Aorta (tissue), 5 donors: ENCODE measurements at places on chromosomes 5 and 9. TPM values are rescaled to one million over a fixed set of nuclear protein-coding genes. Genes with fewer than 3 reads are reported as not detected.
A peak's percentile ranks its signal among the peaks of the same experiment; 100 is the strongest.

DNA sequence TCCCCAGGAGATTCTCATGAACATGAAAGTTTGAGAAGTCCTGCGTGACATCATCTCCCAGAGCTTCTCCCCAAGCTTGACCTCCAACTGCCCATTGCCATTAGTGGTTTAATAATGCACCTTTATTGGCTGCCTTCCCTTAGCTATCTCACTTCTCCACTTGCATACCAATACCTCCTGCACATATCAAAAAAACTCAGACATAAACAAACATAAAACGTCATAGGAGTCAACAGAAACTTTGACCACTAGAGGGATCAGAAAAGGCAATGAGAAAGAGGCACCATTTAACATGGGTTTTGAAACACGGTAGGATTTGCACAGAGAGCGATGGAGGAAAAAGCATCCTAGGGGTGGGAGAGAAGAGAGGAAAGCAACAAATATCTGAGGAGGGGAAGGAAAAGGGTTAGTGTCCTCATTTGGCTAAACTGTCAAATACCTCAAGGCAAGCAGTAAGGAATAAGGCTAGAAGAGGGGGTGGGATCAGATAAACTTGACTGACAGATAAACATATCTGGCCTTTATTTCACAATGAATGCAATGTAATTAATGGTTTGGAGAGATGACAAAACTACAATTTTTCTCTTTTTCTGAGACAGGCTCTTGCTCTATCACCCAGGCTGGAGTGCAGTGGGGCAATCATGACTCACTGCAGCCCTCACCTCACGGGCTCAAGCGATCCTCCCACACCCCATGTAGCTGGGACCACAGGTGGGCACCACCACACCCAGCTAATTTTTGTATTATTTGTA is 27.0 kb downstream of the GNAQ start:
- H3K36me3 ChIP-seq, result no peaks in the 10 kb centered on the region
- no peaks in the 10 kb centered on the region for H3K4me1 ChIP-seq
- H3K27me3 ChIP-seq, result no peaks in the 10 kb centered on the region
- H3K4me3 ChIP-seq, result no peak overlapping the region

DNA sequence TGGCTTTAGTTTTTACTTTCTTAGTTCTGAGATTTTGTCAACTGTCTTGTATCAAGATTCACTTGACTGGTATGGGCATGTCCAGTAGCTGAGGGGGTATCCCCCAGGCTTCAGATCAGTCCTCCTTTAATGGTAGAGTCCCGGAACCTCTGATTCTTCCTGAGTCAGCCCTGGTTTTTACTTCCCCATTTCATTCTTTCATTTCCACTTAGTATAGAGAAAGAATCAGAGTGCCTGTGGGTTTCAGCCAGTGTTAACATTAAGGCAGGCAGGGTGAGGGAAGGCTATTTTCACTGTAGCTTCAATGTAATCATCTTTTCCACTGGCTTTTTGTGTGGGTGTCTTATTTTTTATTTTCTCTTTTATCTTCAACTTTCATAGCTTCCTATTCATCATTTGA is 8.3 kb upstream of the COMMD10 start:
- no peak for DNase-seq
- H3K36me3 ChIP-seq, result no peaks in the 10 kb centered on the region
- H3K27me3 ChIP-seq, result no peaks in the 10 kb centered on the region
- H3K27ac ChIP-seq, result no peak overlapping the region

- no peak overlapping the region for H3K4me3 ChIP-seq
- H3K36me3 ChIP-seq, result no peaks in the 10 kb centered on the region
- H3K4me1 ChIP-seq, result no peaks in the 10 kb centered on the region
- H3K27ac ChIP-seq, result no peak overlapping the region
- no peak for DNase-seq
Observed at GRCh38 chr9:72907421-72907820, 45.4 kb downstream of the ALDH1A1 start.

- H3K27me3 ChIP-seq, result no peaks in the 10 kb centered on the region
- no peak for DNase-seq
- no peaks in the 10 kb centered on the region for H3K4me1 ChIP-seq
- no peaks in the 10 kb centered on the region for H3K36me3 ChIP-seq
- H3K27ac ChIP-seq, result no peak overlapping the region
Observed at GRCh38 chr5:61290791-61291210, 41.3 kb upstream of the ZSWIM6 start.

GRCh38 chr5:58025809-58026208 is 434.1 kb downstream of the PLK2 start:
- H3K27me3 ChIP-seq, result no peaks in the 10 kb centered on the region
- no peak overlapping the region for H3K27ac ChIP-seq
- H3K36me3 ChIP-seq, result no peaks in the 10 kb centered on the region
- peaks cover 5% of the 10 kb centered on the region for H3K4me1 ChIP-seq

- H3K4me3 ChIP-seq, result no peak overlapping the region
- no peak overlapping the region for H3K27ac ChIP-seq
- DNase-seq, result no peak
- H3K27me3 ChIP-seq, result no peaks in the 10 kb centered on the region
- no peaks in the 10 kb centered on the region for H3K36me3 ChIP-seq
Observed at GRCh38 chr9:8660383-8660782, 860.8 kb upstream of the DMAC1 start.

DNA sequence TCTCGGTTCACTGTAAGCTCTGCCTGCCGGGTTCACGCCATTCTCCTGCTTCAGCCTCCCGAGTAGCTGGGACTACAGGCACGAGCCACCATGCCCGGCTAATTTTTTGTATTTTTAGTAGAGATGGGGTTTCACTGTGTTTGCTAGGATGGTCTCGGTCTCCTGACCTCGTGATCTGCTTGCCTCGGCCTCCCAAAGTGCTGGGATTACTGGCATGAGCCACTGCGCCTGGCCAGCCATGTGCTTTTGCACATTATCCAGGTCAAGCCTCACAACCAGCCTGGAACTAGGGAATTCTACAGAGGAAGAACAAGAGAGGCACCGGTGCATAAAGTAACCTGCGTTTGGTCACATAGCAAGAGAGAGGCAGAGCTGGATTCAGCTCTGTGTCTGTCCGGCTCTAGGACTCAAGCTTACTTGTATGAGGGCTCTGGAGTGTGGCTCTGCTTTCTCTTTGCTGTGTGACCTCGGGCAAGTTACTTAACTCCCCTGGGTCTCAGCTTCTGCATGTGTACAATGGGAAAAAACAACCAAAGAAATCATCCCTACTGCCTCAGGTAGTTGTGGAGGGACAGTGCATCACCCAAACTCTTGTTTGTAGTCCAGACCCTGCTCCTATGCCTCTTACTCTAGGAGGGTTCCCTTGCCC is 6.3 kb downstream of the FGF18 start:
- no peaks in the 10 kb centered on the region for H3K36me3 ChIP-seq
- H3K27me3 ChIP-seq, result no peaks in the 10 kb centered on the region
- no peak overlapping the region for H3K4me3 ChIP-seq
- no peak overlapping the region for H3K27ac ChIP-seq
- H3K4me1 ChIP-seq, result no peaks in the 10 kb centered on the region

DNA sequence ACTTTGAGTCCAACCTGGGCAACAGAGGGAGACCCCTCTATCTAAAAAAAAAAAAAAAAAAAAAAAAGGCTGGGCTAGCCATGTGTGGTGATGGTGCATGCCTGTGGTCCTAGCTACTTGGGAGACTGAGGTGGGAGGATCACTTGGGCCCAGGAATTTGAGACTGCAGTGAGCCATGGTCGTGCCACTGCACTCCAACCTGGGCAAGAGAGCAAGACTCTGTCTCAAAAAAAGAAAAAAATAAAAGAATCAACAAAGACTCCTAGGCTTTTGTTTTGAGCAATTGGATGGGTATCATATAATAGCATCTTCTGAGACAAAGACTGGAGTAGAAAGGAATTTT is 481.7 kb upstream of the PAPPA start:
- H3K4me3 ChIP-seq, result no peak overlapping the region
- H3K27me3 ChIP-seq, result no peaks in the 10 kb centered on the region
- H3K36me3 ChIP-seq, result no peaks in the 10 kb centered on the region
- H3K27ac ChIP-seq, result peak overlapping the region; percentile 95
- peaks cover 9% of the 10 kb centered on the region for H3K4me1 ChIP-seq
- no peak for DNase-seq

DNA sequence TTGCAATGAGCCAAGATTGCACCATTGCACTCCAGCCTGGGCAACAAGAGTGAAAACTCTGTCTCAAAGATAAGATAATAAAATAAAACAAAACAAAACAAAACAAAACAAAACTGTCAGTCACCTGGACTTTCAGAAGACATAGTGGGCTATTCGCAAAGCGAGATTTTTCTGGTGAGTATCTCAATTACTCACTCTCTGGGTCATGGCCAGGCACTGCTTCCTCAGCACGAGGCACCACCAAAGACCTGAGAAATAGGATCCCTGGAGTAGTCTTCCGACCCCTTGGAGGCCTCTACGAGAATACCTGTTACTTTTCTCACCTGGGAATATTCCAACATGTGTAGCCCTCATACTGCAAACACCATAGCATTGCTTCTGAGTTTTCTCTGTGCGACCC is 201.7 kb upstream of the ZNF618 start:
- H3K4me1 ChIP-seq, result no peaks in the 10 kb centered on the region
- H3K36me3 ChIP-seq, result no peaks in the 10 kb centered on the region
- no peak overlapping the region for H3K4me3 ChIP-seq

DNA sequence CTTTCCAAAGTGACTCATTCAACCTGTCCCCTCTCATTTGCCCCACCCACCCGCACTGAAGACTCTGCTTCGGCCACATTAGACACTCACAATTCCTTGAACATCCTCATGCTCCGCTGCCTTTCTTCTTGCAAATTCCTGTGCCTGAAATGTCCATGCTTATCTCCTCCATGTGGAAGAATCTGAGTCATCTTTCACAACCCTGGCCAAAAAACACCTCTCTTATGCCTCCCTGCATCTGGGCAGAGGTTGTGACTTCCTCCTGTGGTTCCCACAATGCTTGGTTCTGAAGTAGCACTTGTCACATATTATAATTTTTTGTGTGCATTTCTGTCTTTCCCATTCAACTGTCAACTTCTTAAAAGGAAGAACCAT is 238.6 kb downstream of the ENC1 start:
- H3K4me1 ChIP-seq, result peaks cover 6% of the 10 kb centered on the region
- no peaks in the 10 kb centered on the region for H3K36me3 ChIP-seq
- H3K27me3 ChIP-seq, result no peaks in the 10 kb centered on the region
- H3K27ac ChIP-seq, result no peak overlapping the region

DNA sequence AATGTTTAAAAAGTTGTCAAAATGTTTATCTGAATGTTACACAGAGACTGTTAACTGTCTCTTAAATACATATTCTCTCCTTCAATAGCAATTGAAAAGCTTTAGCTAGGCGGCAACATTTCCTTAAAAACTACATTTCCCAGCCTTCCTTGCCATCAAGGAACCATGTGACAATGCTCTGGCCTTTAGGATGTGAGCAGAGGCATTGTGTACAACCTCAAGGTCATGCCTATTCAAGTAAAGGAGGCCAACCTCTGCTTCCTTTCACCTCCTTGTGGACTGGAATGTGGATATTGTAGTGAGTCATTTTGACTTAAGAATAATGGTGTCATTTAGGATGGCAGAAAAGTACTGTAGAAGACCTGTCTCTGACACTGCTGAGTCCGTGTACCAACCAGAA is 23.7 kb upstream of the MROH2B start:
- DNase-seq, result no peak
- H3K4me3 ChIP-seq, result no peak overlapping the region
- H3K27me3 ChIP-seq, result no peaks in the 10 kb centered on the region
- no peaks in the 10 kb centered on the region for H3K36me3 ChIP-seq
- no peaks in the 10 kb centered on the region for H3K4me1 ChIP-seq

DNA sequence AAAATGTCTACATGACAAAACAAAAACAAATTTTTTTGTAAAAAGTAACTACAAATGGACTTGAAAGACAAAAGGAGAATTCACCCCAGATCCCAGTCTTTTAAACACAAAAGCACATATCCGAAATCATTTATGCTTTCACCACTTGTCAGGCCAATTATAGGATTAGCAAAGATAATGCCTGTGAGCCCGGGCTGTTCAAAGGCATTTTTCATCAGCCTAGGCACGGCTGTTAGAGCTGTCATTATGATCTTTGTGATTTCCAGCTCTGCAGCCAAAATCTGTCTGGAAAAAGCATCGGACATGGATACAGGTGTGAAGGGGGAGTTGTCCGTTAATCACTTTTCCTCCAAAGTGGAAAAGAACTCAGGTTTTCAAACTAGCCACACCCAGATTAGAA is 23.6 kb upstream of the RAB14 start:
- no peaks in the 10 kb centered on the region for H3K36me3 ChIP-seq
- no peak for DNase-seq
- no peak overlapping the region for H3K27ac ChIP-seq
- no peaks in the 10 kb centered on the region for H3K27me3 ChIP-seq
- no peaks in the 10 kb centered on the region for H3K4me1 ChIP-seq

DNA sequence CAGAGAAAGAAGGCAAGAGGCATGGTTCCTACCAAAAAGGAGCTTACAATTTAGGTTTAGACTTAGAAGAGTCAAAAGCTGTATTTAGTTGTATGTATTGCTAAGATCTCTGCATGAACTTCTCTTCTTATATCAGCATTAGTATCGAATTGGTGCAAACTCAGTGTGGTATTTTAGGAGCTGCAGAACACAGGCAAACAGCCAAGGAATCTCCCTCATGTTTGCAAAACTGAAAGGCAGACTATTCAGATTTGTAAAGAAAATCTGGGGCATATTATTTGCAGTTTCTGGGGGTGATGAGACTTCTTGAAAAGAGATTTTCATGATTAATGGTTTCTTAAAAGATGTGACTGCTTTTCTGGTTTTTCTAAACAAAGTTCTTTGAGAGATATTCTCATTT is 252.7 kb downstream of the CEMIP2 start:
- H3K4me1 ChIP-seq, result no peaks in the 10 kb centered on the region
- no peaks in the 10 kb centered on the region for H3K36me3 ChIP-seq
- no peak overlapping the region for H3K4me3 ChIP-seq

DNA sequence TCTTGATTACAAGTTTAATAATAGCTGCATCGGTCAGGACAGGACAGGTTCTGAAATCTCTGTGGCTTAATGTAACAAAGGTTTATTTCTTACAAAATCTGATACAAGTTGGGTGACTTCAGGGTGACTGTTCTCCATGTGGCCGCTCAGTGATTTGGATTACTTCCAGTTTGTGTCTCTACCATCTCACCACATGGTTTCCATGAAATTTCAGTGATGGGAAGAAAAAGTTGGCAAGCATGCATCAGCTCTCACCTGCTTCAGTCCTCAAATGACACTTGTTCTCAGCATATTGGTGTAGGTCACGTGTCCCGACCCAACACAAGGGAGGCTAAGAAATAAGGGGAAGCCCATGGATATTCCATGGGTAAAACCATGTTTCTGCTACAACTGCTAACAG is 7.8 kb upstream of the TMEM268 start:
- no peak overlapping the region for H3K27ac ChIP-seq
- no peaks in the 10 kb centered on the region for H3K36me3 ChIP-seq
- no peaks in the 10 kb centered on the region for H3K4me1 ChIP-seq
- H3K4me3 ChIP-seq, result no peak overlapping the region
- no peaks in the 10 kb centered on the region for H3K27me3 ChIP-seq

- DNase-seq, result no peak
- no peaks in the 10 kb centered on the region for H3K27me3 ChIP-seq
- H3K4me3 ChIP-seq, result no peak overlapping the region
- H3K27ac ChIP-seq, result peak overlapping the region; percentile 47
- H3K4me1 ChIP-seq, result peaks cover 3% of the 10 kb centered on the region
- no peaks in the 10 kb centered on the region for H3K36me3 ChIP-seq
Observed at GRCh38 chr5:142605611-142606010, 80.3 kb downstream of the FGF1 start.

C6 gene
- total RNA-seq, result 3.0 TPM

GLDC gene
- 1.4 TPM for total RNA-seq

CMYA5 gene
- 5.9 TPM for total RNA-seq

SPINK6 gene
- not detected for total RNA-seq

FOXI1 gene
- total RNA-seq, result not detected

PLAC8L1 gene
- 0.87 TPM for total RNA-seq

KCNN2 gene
- 0.32 TPM for total RNA-seq

ZDHHC11 gene
- 26.0 TPM for total RNA-seq

PCDHA13 gene
- total RNA-seq, result 0.16 TPM

NMRK1 gene
- 33.1 TPM for total RNA-seq

ACTBL2 gene
- total RNA-seq, result not detected

GPX3 gene
- total RNA-seq, result 694 TPM

FST gene
- total RNA-seq, result 6.1 TPM
